ENCODE measurements at places on chromosomes 3 and 15.
A peak's percentile ranks its signal among the peaks of the same experiment; 100 is the strongest.

DNA sequence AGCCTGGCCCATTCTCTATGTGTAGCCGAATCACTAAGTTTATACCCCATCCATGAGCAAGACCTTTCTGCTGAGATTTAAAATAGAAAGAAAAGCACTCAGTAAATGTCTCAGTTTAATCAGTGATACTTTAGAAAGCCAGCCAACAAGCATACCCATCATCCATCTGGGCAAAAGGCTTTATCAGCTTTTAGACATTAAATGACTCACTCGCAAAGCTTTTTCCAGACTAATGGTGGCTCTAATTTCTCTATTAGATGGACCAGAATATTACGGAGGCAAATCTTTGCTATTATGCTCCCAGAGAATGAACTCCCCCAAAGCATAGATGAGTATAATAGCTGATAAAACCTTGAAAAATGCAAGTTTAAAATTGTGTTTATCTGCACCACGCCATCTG is 727.8 kb downstream of the GBE1 start:
- no peak for DNase-seq

- no peak for DNase-seq
Observed at GRCh38 chr3:187104342-187104741, 35.0 kb downstream of the RPL39L start.

- no peak for DNase-seq
Observed at GRCh38 chr3:99250821-99251355, 349.4 kb upstream of the DCBLD2 start.

DNA sequence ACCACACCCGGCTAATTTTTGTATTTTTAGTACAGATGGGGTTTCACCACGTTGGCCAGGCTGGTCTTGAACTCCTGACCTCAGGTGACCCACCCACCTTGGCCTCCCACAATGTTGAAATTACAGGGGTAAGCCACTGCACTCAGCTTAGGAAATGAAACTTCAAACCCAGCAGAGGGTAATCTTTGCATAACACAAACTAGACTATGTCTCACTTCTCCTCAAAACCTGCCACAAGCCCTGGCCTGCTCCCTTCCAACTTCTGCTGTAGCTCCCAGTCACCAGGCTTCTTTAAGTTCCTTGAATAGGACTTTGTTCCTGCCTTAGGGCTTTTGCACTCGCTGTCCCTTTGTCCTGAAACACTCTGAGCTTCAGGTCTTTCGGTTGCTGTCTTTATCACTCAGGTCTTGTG is 39.2 kb upstream of the SEMA4B start:
- no peak for DNase-seq

GRCh38 chr3:16658925-16659793 is 53.9 kb upstream of the DAZL start:
- no peak for DNase-seq

GRCh38 chr15:57559875-57560274 is 31.8 kb upstream of the MYZAP start:
- peak; percentile 54 for DNase-seq

GRCh38 chr3:126340081-126340511 is 17.1 kb downstream of the KLF15 start:
- no peak for DNase-seq

DNA sequence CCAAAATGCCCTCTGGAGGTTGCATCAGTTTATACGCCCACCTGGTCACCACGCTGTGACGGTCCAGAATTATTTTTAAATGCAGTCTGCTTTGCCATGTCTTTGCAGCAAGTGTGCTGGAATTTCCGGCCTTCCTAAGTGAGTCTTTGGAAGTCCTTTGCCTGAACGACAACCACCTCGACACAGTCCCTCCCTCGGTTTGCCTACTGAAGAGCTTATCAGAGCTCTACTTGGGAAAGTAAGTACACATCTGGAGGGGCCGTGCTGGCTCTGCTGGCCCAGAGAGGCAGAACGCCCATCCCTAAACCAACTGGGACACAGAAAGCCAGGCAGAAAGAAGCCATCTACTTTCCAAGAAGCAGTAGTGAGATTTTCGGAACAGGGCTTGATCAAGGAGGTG is 101.8 kb downstream of the LRRK1 start:
- DNase-seq = no peak

GRCh38 chr3:72171946-72172345 is 387.0 kb upstream of the PROK2 start:
- DNase-seq = no peak

DNA sequence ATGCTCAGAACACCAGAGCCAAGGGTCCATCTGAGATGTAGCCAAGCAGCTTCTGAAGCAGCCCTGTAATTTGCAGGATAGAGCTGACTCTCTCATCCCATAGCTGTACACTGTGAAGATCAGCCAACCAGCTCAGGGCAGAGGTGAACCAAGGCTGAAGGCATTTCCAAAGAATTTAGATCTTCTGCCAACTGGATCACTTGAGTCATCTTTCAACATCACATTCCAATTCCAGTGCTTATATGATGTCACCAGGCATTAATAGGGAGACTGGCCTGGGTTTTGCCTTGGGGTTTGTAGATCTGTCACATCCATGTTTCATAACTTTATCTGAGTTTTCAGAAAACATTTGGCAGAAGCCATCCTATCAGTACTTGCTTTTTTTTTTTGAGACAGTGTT is 98.2 kb downstream of the NR2F2 start:
- DNase-seq = no peak

DNA sequence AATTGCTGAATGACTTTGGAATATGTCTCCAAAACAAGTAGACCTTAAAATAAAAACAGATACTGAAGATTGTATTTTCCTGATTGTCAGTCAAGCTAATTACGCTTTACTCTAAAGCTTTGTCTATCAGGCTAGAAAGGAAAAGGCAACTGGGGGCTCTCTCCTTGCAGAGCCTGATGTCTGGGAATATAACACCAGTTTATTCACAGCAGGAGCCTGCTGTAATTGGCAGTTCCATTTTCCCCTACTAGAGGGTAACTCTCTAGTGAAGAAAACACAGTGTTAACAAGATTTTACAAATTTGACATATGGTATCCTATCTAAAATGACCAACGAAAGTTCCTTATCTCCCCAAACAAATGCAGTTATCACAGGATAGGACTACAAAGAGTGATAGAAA is 158.8 kb downstream of the PDZRN3 start:
- DNase-seq = no peak

GRCh38 chr15:51135276-51135675 is 40.6 kb upstream of the TNFAIP8L3 start:
- no peak for DNase-seq

- DNase-seq = no peak
Observed at GRCh38 chr3:165624761-165625160, 212.5 kb downstream of the BCHE start.

DNA sequence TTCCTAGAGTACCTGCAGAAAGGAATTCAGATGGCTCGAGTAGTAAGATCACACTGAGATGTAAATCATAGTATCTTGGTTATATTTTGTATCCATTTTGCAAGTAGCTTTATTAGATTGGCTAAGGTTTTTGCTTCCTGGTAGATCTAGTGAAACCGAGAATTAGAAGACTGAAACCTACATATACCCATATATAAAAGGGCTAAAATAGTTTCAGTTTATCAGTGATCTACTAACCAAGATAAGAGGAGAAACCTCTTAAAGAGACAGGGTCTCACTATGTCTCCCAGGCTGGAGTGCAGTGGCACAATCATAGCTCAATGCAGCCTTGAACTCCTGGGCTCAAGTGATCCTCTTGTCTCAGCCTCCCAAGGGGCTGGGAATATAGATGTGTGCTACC is 135.3 kb downstream of the PCCB start:
- no peak for DNase-seq

Data from stimulated activated naive CD4-positive, alpha-beta T cell treated with Interleukin-2 at 50 U/mL for 16 hours (primary cell).